AG04450 (cell line): ENCODE measurements at places on chromosomes 6 and 20. TPM values are rescaled to one million over a fixed set of nuclear protein-coding genes. Genes with fewer than 3 reads are reported as not detected.

FRK gene
- polyA plus RNA-seq = 0.31 and 0.43 TPM in 2 replicates

PKIB gene
- 5.5 and 8.1 TPM in 2 replicates for polyA plus RNA-seq

ULBP3 gene
- 13.1 and 16.0 TPM in 2 replicates for polyA plus RNA-seq

LAMA4 gene
- polyA plus RNA-seq = 231 and 246 TPM in 2 replicates

CLPSL2 gene
- not detected in 2 replicates for polyA plus RNA-seq

FBXO5 gene
- polyA plus RNA-seq = 7.1 and 13.1 TPM in 2 replicates

- DNase-seq = no peak
These were observed 10.3 kb upstream of the PRSS16 start for GRCh38 chr6:27237089-27237803.

- DNase-seq = no peak
These were observed 149.4 kb upstream of the MLIP start for GRCh38 chr6:53961679-53962370.

GRCh38 chr6:13560651-13561044 lies 13.8 kb upstream of the SIRT5 start:
- no peak for DNase-seq

GRCh38 chr6:56040223-56040622 lies 164.8 kb upstream of the BMP5 start:
- no peak for DNase-seq

DNA sequence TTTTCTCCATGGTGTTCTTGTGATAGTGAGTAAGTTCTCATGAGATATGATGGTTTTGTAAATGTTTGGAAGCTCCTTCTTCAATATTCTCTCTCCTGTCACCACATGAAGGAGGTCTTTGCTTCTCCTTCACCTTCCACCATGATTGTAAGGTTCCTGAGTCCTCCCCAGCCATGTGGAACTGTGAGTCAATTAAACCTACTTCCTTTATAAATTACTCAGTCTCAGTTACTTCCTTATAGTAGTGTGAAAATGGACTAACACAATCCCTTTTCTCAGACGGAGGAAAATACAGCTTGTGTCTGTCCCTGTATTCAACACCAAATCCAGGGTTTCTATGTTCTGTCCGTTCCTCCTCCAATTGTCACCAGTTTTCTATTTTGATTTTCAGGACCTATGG lies 181.0 kb downstream of the ALDH8A1 start:
- no peak for DNase-seq

GRCh38 chr20:52500157-52500556 lies 308.6 kb upstream of the ZFP64 start:
- no peak for DNase-seq

GRCh38 chr6:151885234-151885633 lies 77.8 kb downstream of the ESR1 start:
- no peak for DNase-seq

DNA sequence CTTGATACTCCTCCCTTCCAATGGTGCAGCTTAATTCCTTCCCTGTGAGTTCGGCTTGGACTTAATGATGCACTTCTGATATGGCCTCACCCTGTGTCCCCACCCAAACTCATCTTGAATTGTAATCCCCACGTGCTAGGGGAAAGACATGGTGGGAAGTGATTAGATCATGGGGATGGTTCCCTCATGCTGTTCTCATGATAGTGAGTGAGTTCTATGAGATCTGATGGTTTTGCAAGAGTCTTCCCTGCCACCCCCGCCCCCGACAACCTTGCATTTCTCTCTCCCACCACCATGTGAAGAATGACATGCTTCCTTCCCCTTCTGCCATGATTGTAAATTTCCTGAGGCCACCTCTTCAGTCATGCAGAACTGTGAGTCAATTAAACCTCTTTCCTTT lies 50.3 kb upstream of the HLA-G start:
- no peak for DNase-seq

DNA sequence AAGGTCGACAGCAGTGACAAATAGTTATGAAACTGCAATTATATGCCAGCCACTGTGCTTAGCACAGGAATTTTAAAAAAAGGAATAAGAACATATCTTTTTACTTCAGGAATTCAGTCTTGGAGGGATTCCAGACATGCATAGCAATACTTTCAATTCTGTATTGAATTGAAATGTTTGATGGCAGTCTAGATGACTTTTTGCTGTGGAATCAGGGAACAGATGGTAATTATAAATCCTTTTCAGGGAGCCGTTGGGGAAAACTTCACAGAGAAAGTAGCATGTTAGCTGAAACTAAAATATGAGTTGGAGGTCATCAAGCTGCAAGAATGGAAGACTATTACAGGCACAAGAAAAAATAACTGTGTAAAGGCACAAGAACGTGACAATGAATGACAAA lies 74.8 kb downstream of the IMPG1 start:
- no peak for DNase-seq

DNA sequence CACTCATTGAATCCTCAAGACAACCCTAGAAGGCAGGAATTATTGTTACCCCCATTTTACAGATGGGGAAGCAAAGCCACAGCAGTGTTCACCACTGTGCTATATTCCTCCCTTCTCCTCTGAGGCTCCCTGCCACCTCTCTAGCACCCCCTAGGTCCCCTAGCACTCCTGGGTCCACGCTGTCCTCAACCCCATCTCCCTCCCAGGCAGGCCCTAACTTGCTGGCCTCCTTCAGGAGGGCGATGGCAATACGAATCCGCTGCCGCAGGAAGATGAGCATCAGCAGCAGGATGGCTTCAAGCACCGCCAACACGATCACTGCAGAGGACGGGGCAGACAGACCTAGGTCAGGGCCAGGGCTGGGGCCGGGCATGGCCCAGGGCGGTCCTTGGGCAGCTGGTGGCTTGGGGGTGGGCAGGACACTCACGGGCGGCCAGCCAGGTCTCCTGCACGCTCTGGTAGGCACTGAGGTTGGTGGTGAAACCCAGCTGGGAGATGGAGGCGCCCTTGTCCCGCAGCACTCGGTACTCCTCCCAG lies 7.8 kb upstream of the NEU1 start:
- DNase-seq = no peak

DNA sequence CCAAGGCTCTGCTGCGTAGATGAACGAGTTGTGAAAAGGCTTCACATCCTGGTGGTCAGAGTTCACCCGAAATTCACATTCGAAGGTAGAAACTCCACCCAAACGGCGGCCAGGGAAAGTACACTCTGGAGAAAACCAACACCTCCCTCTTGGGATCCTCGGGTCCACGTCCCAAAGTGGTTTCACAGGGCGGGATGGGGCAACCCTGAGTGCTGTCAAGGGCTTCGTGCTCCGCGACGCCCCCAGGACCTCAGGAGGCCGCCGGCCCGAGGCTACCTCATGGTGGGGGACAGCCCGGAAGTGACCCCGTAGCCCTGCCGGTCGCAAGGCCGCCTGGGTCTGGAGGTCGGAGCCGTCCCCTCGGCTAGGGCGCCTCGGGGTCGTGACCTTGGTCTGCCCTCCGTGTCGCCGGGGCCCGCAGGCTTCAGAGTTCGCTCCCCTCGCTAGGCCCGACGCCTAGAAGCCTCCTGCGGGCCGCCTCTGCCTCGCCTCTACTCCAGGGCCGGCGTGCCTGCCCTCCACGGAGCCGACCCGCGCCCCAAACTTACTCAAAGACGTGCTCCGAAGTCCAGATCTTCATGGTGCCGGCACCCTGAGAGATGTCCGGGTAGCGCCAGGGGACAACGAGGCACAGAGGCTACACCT lies at the start of gene PRELID3B:
Gene PRELID3B (minus strand): TSS at position 636 of the 645 bp plus-strand sequence. CDS start 56 bp downstream, at position 580.
- DNase-seq = no peak

GRCh38 chr20:61435823-61436220 lies 183.8 kb downstream of the CDH4 start:
- DNase-seq = no peak

DNA sequence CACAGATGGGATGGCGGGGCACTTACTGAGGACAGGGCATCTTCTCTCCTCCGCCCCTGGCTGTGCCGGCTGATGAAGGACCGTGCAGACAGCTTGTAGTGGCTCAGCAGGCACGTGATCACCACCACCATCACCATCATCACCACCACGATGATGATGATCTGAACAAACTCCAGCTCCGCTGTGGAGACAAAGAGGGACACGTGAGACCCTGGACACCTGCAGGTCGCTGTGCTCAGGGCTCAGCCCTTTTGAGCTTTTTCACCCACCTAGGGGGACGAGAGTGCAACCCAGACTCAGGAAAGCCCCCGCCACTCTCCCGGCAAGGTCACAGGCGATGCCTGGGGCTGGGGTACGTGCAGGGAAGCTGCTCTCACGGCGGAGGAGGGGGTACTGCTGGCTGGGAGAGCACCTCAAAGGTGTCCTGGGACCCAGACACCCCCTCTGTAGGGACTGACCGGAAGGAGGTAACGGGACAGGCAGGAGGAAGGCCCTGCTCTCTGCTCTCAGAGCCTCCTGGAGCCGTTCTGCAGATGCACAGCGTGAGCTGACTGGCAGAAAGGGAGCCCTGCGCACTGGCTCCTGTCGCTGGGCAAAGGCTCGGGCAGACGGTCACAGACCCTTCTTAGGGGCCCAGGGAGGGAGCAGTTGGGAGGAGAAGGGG lies 39.4 kb upstream of the ZBP1 start:
- no peak for DNase-seq

DNA sequence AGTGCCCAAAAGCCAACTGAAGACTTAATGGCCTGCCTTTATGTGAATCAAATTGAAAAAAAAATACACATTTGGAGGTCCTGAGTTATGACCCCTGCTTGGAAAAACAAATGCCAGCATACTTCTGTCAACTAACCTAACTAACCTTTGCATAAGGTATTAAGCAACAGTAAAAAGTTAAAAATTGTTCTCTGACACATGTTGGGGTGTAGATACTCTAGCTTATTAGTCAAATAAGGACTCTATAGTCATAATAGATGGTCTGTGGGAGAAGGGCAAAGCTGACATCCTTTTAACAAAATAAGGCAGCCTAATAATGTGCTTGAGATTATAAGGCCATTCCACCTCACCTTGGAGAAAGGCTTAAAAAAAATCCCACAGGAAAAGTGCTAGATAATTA lies 140.5 kb downstream of the HIVEP2 start:
- DNase-seq = no peak

DNA sequence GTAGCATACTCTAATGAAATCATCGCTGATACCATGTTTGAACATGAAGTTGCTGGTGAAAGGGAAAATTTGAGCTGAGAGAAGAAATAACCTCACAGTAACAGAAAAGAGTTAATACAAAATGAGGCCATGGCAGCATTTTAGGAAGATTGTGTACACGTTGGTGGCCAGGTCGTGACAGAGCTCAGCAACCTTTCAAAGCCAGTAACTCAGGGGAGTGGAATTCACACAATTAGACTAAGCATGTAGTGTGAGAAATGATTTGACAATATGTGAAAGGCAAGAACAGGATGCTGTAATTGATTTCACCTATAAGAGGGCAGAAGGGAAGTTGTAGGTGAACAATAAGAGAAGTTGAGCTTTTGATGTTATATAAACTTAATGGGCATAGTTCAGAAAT lies 246.3 kb downstream of the OGFRL1 start:
- no peak for DNase-seq

DNA sequence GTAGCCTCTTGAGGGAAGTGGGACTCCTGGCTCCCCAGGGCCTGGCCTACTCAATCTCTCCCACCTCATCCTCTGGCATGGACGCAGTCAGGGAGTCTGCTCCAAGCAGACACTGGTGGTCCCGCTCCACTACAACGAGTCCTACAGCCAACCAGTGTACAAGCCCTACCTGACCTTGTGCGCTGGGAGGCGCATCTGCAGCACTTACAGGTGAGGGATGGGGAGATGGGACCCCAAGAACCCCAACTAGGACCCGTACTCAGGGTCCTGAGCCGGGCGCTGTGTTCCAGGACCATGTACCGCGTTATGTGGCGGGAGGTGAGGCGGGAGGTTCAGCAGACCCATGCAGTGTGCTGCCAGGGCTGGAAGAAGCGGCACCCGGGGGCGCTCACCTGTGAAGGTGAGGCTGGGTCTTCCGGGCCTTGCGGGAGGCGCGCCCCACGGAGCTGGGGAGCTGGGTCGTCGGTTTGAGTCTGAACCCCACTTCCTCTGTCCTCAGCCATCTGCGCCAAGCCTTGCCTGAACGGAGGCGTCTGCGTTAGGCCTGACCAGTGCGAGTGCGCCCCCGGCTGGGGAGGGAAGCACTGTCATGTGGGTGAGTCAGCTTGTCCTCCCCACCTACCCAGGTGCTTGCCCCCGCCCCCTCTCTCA lies 2.1 kb downstream of the EGFL8 start:
- no peak for DNase-seq

DNA sequence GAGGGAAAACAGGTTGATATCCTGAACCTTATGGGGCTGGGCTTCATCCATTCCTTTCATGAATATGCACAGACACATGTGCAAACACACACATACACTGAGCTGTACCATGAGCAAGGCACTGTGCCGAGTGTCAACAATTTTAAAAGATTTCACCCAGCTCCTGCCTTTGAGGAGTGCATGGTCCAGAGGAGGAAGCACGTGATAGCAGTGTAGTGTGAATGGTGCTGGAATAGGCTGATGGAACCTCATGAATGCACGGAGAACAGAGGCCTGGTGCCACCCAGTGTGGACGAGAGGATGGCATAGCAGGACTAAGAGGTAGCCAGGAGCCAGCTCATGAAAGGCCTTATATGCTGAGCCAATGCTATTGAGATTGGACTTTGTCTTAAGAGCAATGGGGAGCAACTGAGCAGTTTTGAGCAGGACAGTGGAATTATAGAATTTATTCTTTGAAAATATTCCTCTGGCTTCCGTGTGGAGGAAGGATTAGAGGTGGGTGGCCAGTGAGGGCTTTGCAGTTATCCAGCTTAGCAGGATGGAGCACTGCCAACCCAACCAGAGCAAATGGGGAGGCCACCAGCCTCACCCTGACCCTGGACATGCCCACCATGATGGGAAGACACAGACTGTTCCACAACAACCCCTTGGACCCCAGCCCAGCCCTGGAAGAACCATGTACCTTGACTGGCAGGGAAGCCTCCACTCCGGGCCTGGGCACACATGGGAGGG lies 84.4 kb downstream of the UNC5CL start:
- DNase-seq = no peak

DNA sequence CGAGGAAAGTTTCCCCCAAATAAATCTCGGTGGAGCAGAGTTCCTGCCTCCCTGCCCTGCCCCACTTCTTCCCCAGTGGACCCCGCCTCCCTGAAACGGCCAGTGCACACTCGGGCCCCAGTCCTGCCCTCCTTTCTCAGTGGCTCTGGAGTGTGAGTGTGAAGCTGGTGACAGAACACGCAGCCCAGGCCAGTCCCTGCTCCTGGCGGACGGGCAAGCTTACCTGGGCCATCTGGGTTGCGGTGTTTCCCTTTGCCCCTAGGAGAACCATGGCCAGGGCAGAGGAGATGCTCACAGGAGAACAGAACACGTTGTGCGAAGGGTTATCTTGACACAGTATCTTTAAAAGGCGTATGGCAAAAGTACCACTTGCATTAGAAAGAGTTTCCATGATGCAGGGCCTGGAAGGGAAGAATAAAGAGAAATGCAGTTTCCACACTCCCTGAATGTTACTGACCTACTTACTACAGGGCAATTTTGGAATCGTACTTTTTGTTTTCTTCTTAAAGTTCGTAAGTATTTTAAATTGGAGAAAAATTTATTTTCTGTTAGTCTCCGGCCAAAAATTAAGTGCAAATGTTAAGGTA lies 2.8 kb downstream of the SERPINB9 start:
- no peak for DNase-seq

DNA sequence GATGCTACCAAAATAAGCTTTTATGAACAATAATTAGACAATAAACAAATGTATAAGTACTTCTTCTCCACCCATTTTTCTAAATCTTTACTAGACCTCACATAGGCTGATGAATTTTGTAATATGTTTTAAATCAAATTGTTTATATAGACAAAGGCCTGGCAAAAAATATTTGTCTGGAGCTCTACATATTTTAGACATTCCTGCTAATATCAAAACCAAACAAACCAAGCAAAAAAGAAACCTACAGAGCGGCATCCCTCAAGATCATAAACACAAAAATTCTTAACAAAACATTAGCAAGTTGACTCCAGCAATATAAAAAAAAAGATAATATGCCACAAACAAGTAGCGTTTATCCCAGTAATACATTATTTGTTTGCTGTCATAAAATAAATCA lies 87.2 kb downstream of the ADAT2 start:
- DNase-seq = no peak
